GM10248 (cell line): ENCODE measurements at places on chromosomes 5 and 9.
A peak's percentile ranks its signal among the peaks of the same experiment; 100 is the strongest.

- DNase-seq, result peak; percentile 57
Observed at GRCh38 chr5:82225525-82226172, 52.5 kb downstream of the RPS23 start.

DNA sequence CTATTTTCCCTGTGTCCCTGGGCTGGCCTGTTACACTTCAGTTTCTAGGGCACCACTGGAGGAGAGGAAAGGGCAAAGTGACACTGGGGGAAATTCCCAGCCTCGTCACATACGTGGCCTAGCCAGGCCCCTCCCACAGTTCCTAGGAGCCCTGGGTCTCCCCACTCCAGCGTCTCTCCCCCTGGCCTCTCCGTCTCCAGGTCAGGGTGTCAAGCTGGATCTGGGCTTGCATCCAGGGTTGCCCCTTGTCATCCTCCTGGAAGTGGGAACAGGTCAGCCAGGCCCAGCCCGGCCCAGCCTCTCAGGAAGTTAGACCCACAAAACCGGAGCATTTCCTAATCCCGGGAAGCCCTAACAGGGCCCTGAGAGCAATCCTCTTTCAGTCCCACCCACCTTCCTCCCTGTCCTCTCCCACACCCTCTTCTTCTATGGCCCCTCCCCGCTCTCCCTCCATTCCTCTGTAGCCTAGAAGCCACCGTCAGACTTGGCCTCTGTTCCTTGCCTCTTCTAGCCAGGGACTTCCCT is 4.7 kb upstream of the TNIP1 start:
- DNase-seq, result no peak

DNA sequence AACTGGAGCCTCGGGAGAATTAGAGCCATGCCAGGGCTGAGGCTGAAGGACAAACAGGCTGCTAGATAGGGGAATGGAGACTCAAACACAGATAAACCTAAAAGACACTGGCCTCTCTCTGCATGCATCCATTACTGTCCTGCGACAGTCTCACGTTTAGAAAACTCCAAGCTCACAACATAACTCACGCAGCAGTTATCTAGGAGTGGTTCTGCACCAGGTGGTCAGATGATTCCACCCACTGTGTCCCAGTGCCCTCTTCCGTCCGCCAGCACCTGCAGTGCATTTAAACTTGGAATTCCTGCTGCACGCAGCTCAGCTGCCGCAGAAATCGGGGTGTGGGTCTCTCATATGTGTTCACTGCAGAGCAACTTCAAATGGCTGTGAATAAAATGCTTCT is 272.6 kb upstream of the IRX2 start:
- no peak for DNase-seq

DNA sequence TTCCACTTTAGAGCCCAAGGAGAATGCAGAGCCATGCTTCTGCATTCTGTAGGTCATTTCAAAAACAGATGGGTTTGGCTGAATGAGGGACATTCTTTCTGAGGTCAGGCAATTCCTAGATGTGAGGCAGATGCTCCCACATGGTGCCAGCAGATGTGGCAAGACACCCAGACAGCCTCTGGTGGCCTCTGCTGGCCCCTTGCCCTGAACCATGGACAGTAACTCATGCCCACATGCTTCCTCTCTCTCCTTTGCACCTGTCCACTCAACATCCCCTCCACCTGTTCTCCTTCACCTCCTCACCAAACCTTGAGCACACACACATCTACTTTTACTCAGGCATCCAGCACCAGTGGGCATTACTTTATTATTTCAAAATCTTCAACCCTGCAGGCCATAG is 252.3 kb downstream of the DNAH5 start:
- DNase-seq, result no peak

GRCh38 chr9:33619666-33620404 is 95.8 kb downstream of the ANKRD18B start:
- no peak for DNase-seq

DNA sequence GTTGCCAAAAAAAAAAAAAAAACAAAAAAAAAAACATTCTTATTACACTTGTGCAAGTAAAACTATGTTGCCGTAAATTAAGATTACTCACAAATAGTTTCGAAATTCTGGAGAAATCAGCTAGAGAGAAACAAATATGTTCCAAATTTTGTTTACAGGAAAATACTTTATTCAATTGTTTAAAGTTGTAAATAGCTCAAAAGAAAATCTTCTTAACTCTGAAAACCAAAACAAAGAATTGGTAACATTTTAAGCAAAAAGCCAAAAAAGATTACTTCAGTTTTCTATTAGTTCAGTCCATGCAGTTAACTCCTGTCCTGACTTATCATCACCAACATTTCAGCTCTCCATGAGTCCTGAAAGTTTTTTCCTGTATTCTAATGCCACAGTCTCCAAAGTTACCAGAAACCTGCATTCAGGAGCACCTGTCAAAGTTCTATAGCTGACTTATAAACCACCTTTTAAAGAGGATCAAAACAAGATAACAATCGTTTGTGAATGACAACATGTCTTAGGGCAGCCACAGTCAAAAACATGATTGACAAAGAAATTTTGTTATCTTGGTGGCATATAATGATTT is 194.1 kb downstream of the RANBP17 start:
- DNase-seq, result no peak

DNA sequence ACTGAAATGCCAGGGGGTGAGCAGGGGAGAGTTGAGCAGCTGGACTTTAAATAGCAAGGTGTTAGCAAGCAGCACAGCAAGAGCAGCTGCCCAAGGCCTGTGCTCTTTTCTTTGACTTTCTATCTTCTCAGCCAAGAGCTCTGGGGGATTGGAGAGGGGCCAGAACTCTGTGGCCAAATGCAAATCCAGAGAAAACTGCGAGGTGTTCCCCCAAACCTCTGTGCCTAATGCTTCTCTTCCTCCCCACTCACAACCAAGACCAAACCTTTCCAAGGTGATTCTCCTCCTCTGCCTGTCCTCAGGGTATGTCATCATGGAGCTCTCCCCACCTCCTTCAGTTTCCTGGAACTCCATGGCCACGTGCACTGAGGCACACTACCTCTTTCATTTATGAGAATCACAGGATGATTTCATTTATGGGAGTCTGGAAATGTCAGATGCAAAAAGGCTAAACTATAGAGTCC is 118.7 kb upstream of the WWC1 start:
- DNase-seq, result no peak

- DNase-seq, result no peak
Observed at GRCh38 chr5:123138774-123139173, 49.7 kb downstream of the PRDM6 start.

DNA sequence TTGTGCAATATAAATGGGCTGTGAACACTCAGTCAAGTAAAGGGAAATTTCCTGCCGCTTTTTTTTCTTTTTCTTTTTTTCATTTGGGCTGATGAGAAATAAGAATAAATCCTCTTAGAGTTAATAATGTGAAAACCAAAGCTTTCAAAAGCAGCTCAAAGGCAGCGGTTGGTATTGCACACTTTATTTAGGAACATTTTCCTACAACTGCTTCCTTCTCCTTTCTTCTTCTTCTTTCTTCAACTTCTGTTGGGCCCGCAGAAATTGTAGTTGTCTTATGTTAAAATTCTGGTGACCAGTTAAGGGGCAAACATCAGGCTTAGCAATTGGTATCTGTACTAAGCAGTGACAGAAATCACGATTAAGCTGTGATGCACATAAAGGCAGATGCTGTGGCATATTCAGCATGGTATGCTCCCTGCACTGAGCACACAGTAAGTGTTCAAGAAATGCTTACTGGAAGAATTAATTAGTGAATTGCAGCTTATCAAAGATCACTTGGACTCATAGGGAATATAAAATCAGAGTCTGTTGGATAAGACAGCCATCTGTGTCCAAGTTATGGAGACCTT is 85.4 kb downstream of the ANKRD55 start:
- DNase-seq, result no peak

GRCh38 chr5:129454461-129454860 is 5.6 kb upstream of the ADAMTS19 start:
- no peak for DNase-seq
